Effector CD8-positive, alpha-beta T cell (primary cell): ENCODE measurements at places on chromosomes 5 and 9.

DNA sequence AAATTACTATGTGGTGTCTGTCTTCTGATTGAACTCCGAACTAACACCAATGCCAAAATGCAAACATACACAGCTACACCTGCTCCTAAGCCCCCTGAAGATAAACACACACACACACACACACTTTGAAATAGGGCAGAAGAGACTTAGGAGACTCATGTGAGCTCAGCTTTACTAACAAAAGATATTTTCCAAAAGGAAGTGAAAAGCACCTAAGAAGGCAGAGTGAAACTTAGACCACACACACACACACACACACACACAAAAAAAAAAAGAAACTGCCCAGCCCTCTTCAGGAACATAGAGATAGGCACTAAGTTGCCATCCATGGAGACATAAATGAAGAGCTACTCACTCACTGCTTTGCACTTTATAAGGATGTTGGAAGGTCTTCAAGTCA is 45.2 kb upstream of the APC start:
- no peak for DNase-seq

- DNase-seq, result no peak
Observed at GRCh38 chr9:114205171-114206015, 50.1 kb downstream of the COL27A1 start.

- no peak for DNase-seq
Observed at GRCh38 chr5:7615566-7616061, 219.7 kb downstream of the ADCY2 start.

GRCh38 chr9:94772639-94773303 is 46.3 kb downstream of the AOPEP start:
- DNase-seq, result no peak

GRCh38 chr5:119357270-119357669 is 1.5 kb downstream of the TNFAIP8 start:
- DNase-seq, result no peak

DNA sequence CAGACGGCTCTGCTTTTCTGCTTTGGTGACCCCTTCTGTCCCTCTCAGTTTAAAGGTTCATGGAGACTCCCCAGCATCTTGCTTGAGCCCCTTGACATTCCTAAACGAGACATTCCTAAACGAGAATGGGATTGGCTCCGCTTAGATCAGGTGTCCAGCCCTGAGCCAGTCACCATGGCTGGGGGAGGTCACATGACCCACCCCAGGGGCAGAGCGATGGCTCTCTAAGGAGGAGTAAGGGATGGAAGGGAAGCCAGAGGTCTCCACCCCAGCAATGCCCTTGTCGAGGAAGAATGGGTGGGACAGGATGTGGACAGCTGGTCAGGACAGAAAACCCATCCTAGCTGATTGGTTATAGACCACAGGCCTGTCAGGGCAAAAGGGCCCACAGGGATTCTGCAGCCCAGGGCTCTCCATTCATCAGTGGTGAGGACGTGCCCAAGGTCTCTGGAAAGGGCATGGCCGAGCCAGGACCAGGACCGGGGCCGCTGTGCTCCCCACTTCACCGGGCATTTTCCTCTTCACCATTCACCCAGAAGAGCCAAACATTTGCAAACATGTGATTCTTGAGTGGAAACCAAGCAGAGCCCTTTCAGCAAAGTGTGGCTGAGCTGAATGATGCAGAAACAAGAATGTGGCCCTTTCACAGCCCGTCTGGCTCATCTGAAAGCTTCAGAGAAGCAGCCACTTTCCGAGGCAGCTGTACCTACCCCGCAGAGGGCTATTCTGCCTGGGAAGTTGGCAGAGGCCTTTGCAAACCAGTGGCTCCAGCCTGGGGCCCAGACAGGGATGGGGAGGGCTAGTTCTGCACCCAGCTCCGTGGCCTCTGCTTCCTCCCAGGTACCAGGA is 19.8 kb upstream of the AIF1L start:
- DNase-seq, result no peak

GRCh38 chr5:146447734-146448380 is 724 bp downstream of the TCERG1 start:
- DNase-seq, result no peak

GRCh38 chr9:70603020-70603411 is 188.6 kb upstream of the KLF9 start:
- no peak for DNase-seq
